Right atrium auricular region (tissue), 2 donors: ENCODE measurements at places on chromosomes 1 and 21.

DNA sequence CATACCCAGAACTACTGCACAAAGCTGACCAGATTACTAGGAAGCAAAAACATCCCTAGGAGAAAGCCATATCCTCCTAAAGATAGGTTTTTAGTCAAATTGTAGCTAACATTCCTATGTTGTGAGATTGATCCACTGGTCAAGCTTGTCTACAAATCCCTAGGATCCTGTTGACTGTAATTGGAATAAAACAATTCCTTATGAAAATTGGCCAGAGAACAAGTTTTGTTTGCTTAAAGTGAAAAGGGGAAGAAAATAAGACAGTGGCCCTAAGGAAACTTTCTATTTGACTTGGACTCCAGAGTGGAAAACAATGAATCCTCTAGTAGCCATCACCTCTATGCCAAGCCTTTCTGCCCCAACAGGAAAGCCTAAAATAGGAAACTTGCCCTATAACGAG lies 645.2 kb upstream of the USP24 start:
- DNase-seq, result no peak

DNA sequence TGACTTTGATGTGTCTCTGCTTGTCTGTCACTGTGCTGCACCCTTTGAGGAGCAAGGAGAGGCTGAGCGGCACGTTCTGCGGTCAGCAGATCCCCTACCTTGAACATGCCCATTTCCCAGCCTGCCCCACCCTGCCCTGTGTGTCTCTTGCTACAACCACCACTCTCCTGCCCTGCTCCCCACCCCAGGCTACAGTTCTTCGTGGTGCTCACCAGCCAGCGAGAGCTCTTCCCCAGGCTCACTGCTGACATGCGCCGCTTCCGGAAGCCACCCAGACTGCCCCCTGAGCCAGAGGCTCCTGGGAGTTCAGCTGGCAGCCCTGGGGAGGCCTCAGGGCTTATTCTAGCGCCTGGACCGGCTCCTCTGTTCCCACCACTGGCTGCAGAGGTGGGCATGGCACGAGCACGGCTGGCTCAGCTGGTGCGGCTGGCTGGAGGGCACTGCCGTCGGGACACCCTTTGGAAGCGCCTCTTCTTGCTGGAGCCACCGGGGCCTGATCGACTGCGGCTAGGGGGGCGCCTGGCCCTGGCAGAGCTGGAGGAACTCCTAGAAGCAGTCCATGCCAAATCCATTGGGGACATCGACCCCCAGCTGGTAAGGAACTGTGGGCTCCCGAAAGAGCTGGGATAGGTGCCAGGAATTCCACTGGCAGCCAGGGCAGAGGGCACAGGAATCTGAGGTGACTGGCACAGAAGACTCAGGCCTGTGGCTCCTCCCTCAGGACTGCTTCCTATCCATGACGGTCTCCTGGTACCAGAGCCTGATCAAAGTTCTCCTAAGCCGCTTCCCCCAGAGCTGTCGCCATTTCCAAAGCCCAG lies 5.6 kb downstream of the HYI start:
- no peak for DNase-seq

- DNase-seq, result no peak
These were observed 41.1 kb upstream of the SRP9 start for GRCh38 chr1:225736437-225737098.

GRCh38 chr1:222123111-222123510 lies 381.2 kb upstream of the DUSP10 start:
- no peak for DNase-seq

GRCh38 chr1:6234502-6235295 lies 1.1 kb downstream of the ICMT start:
- no peak for DNase-seq

DNA sequence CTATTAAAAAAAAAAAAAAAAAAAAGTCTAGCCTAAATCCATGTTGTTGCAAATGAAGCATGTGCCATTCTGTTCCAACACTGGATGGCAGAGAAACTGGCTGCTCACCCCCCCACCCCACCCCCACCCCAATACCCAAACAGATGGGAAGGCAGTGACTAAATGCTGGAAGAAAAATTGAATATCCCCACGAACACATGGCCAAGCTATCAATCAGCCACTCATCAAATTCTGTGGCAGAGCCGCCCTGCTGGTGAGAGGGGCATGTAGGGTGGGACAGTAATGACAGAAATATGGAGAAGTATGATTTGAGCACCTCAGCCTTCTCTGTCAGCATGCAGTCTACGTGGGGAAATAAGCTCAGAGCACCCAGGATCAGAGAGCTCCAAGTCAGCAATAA lies 34.1 kb downstream of the OPTC start:
- no peak for DNase-seq

- peak; percentile 80 for DNase-seq
These were observed 7.4 kb downstream of the IFFO2 start for GRCh38 chr1:18948913-18949685.

- no peak for DNase-seq
These were observed 2.0 kb downstream of the C1orf226 start for GRCh38 chr1:162383516-162383915.

DNA sequence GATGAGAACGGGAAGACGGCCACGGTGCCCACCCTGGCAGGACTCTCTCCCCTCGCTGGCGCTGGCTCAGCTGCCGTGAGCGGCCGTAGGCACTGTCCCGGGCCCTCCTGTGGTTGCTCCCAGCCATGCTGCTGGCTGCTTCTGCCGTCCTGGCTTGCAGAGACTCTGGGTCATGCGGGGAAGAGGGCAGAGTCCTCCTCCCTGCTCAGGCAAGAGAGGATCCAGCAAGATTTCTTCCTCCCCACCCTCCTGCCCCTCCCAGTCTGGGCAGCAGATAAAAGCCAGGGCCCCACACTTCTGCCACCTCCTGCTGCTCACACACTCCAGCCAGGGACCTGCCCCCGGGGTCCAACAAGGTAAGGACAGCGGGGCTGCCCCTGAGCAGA lies 60.1 kb downstream of the AGPAT3 start:
- no peak for DNase-seq

- no peak for DNase-seq
These were observed 395.4 kb downstream of the NTNG1 start for GRCh38 chr1:107536266-107536665.

- DNase-seq, result peak; percentile 16
These were observed 2.3 kb downstream of the MTMR11 start for GRCh38 chr1:149934356-149934755.

DNA sequence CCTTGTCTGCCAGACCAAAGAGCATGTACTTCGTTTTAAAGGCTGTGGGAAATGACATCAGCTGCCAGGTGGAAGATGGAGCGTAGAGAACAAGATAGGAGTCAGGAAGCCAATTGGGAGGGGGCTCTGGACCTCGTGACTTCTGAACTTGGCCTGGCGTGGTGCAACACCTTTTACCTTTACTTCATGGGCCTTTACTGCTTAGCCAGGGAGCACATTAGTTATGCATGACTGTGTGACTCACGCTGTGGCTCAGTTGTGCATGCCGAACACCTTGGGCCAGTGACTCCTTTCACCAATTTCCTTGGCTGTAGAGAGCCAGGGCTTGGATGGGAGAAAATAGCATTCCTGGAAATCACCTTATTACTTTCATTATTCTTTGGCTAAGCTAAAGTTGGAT lies 7.2 kb downstream of the XCL1 start:
- no peak for DNase-seq

GRCh38 chr1:180195916-180196315 lies 34.1 kb upstream of the LHX4 start:
- DNase-seq, result no peak

- DNase-seq, result no peak
These were observed 74.8 kb downstream of the MORN1 start for GRCh38 chr1:2316451-2316961.

- no peak for DNase-seq
These were observed at the start of gene KCNQ4 for GRCh38 chr1:40783001-40783905. KCNQ4 (plus strand) TSS chr1:40783787; CDS start chr1:40784094, 307 bp downstream.

DNA sequence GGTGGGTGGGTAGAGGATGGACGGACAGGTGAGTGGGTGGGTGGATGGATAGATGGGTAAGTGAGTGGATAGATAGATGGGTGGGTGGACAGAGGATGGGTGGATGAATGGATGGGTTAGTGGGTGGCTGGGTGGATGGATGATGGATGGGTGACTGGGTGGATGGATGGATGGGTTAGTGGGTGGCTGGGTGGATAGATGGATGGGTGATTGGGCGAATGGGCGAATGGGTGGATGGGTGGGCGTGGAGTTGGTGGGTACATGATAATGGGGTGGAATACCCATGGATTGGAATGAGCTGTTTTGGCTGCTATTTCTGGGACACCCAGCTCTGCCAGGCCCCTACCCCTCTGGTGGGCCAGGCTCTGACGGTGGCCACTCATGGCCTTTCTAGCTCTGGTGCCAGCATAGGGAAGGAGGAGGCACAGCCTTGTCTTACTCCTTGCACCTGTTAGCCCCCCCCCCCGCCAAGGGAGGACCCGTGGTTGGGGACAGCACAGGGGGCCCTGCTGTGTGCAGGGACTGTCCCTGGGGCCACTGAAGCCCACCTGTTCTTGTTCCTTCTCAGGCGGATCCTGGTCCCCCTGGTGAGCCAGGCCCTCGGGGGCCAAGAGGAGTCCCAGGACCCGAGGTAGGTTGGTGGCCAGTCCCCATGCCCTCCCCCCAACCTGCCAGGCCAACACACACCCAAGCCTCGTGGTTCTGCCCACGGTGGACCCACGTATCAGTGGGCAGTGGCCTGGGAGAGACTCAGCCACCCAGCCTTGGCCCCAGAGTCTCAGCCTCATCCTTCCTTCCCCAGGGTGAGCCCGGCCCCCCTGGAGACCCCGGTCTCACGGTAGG lies 26.4 kb downstream of the COL6A2 start:
- DNase-seq, result no peak

GRCh38 chr1:17141441-17142197 lies 22.4 kb upstream of the PADI2 start:
- DNase-seq, result no peak

DNA sequence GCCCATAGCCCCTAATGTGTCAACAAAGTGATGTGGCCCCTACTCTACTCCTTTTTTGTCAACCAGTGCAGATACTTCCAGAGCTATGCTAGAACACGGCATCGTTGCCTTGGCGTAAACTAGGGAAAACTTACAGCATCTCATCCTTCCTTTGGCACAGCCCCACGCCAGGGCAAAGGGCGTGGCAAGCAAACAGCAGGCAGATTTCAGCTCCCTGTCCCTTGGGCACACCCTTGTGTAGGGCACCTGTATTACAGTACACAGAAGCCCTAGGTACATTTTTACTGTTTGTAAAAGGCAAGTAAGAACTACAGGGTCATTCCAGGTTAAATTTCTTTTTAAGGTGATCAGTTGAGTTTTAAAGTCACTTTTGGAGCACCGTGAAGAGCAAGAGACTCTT lies 29.3 kb downstream of the PRDX6 start:
- DNase-seq, result no peak

DNA sequence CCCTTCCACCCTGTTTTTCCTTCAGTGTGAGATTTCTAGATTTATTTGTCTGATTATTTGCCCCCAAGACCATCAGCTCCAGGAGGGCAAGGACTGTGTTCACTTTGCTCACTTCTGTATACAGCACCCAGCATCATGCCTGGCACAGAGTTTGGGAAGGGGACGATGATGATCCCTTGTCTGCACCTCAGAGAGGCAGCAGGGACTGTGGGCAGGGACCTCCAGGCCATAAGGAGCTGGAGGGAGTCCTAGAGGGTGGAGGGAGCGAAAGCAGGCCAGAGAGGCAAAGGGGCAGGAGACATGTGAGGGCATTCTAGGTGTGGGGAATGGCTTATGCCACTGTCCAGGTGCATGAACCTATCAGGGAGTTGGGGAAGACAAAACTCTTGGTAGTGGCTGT lies 32.8 kb downstream of the H3-3A start:
- no peak for DNase-seq

- DNase-seq, result no peak
These were observed 142.7 kb downstream of the MRPS6 start for GRCh38 chr21:34215911-34216717.

DNA sequence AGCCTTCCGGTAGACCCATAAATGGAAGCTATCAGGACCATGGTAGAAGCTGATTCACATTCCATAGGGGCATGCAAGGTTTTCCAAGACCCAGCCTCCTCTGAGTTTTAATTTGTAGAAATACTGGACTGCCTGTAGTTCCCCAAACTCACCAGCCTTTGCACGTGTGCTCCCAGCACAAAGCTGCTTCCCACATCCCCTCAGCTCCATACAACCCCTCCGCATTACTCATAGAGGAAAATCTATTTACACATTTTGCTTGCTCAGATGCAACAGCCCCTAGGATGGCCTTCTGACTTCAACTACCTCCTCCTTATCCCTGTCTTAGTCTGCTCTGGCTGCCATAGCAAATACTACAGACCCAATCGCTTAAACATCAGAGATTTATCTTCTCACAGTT lies 336.2 kb downstream of the SETD4 start:
- DNase-seq, result no peak

- DNase-seq, result peak; percentile 84
These were observed 58.6 kb downstream of the DDR2 start for GRCh38 chr1:162690672-162691434.

GRCh38 chr1:179820226-179820970 lies 57.2 kb downstream of the TOR1AIP2 start:
- no peak for DNase-seq

- peak; percentile 84 for DNase-seq
These were observed 31.1 kb upstream of the SRP9 start for GRCh38 chr1:225746361-225747179.

DNA sequence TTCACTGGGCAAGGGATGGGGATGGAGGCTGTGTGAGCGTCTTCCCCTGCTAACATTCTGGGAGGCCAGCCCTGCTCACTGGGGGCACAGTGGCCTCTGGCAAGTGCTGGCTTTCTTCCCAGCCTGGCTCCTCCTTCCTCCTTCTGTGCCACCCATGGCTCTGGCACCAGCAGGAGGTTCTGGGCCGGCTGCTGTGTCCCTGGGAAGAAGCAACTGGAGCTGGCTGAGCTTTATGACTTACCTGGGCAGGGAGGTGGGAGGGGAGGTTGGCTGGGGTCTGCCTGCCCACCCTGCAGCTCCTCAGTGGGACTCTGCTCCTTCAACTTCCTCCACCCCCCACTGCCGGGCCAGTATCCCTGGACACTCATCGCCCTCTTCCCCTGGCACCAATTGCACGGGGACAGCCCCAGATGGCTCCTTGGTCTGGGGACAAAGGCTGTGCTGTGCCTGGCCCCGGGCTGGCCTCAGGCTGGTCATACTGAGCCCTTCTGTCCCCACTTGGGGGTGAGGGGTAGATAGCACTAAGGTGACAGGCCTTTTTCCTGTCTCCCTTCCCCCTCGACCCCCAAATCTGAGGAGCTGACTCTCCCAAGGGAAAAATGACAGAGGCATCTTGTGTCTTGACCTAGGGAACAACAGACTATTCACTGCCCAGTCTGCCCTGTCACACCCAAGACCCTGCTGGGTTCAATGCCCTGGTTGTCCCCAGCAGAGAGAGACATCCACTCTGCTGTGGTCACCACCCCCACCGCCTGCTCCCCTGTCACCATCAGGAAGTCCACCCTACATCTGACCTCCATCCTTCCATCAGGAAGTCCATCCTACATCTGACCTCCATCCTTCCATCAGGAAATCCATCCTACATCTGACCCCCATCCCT lies 14.4 kb downstream of the CDK18 start:
- DNase-seq, result no peak
